ENCODE measurements at places on chromosomes 16 and 17. TPM values are rescaled to one million over a fixed set of nuclear protein-coding genes. Genes with fewer than 3 reads are reported as not detected.

DNA sequence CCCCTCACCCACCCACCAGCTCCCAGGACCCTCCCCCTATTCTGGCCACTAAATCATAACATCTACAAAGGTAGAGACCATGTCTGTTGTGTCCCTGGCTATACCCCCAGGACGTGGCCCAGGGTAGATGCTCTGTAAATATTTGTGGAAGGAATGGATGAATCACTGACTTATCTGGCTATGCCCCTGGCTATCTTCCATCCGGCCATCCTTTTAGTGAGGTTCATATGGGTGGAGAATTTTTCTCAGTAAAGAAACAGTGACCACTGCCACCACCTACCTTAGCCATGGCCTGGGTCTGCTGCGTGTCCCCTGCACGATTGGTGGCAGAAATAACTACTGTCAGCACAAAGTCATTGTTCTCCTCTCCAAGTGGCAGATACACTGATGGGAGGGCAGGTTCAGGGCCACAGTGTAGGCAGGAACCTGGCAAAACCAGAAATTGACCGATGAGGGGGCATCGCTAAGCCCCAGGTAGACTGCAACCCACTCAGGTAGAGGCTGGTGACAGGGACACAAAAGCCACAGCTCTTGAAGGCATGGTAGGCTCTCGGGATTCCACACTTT lies 63.1 kb upstream of the BCO1 start:
- no peak for DNase-seq

FBXW10B gene
- total RNA-seq, result not detected

GRCh38 chr16:72743011-72743761 lies 304.7 kb downstream of the ZFHX3 start:
- DNase-seq, result no peak

- no peak for DNase-seq
These were observed 410.9 kb downstream of the SOX9 start for GRCh38 chr17:72531729-72532128.

- DNase-seq, result peak; percentile 94
These were observed 30.2 kb downstream of the XPO6 start for GRCh38 chr16:28181515-28181914.

- DNase-seq, result no peak
These were observed 224.9 kb downstream of the PRKCA start for GRCh38 chr17:66527335-66527734.

- DNase-seq, result no peak
These were observed 11.5 kb downstream of the KCNJ12 start for GRCh38 chr17:21387616-21388015.

DNA sequence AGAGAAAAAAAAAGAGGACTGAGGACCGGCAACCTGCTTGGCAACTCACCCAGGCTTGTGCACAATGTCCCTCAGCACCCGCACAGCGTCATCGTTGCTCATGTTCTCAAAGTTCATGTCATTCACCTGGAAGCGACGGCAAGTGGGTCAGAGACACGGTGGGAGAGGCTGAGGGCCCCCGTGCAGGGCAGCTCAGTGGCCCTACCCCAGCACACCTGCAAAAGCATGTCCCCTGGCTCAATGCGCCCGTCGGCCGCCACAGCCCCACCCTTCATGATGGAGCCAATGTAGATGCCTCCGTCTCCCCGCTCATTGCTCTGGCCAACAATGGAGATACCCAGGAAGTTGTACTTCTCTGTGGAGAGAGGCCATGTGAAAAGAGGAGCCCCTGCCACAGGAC lies 5.4 kb downstream of the DVL2 start:
- no peak for DNase-seq

DNA sequence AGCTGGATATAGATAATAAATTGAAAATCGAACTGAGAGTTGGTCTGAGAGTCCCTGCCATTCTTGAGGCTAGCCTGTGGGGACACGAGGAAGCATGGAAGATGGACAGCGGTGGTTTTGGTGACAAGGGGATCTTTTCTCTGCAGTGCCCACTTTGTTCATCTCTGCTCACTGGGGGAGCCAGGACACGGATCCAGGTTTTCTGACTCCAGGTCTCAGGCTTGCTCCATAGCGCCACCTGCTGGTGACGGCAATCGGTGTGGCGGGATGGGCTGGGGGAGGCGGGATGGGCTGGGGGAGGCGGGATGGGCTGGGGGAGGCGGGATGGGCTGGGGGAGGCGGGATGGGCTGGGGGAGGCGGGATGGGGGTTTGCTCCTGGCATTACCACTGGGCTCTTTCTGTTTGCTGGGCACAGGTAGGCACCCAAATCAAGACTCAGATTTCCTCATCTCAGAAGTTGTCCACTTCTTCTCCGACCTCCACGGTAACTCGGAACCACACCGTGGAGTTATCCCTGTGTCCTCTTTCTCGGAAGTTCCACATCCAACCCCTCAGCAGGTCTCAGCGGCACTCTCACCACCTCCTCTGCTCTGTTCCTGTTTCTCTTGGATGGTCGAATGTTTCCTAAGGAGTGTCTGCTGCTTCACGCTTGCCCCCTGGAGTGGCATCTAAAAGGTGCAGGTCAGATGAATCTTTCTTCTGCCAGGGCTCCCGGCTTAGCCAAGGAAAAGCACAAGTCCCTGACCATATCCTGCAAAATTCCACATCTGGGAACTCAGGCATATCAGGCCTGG lies 142.4 kb downstream of the CYLD start:
- DNase-seq, result no peak

- DNase-seq, result no peak
These were observed 27.2 kb upstream of the ITGAX start for GRCh38 chr16:31327646-31328225.

GRCh38 chr16:57167953-57168352 lies 17.9 kb downstream of the PSME3IP1 start:
- DNase-seq, result no peak

- DNase-seq, result no peak
These were observed 16.7 kb upstream of the BAIAP2 start for GRCh38 chr17:81018044-81018802.

GRCh38 chr17:29807520-29808361 lies 122.3 kb downstream of the SSH2 start:
- DNase-seq, result peak; percentile 38

GRCh38 chr16:58306327-58306726 lies 11.5 kb upstream of the PRSS54 start:
- DNase-seq, result no peak

- no peak for DNase-seq
These were observed 103.4 kb upstream of the TOX3 start for GRCh38 chr16:52650318-52650717.

ACSF3 gene
- total RNA-seq, result 16.5 TPM

DNA sequence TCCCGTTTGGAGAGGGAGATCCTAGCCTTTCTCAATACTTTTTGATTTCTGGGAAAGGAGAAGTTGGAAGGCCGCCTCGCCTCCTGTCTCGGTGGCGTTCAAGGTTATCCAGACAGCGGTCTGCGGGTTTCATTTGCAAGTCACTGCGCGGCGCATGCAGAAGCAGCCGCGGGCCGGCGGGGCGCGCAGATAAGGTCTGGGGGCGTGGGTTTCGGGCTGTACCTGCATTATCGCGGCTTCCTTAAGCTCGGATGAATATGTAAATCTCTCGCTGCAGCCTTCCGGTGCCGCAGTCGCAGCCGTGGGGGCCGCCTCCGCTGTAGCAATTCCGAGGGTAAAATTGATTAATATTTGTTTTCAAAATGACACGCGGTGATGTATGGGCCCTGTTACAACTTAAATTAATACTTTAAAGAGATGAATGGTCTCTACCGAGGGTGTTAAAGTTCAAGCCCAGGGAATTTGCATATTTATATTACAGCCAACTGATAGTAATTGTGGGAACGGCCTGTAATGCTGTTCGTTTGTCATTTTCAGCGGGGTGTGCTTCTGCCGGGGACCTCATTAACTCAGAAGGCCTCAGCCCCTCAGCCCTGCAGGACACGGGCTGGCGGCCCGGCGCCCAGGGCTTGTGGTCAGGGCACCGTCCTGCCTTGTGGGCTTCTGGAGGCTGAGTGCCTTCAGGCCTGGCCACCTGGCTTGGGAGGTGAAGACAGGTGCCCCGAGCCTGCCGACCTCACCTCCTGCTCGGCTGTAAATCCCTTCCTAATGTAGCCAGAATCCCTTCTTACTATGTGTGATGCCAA lies 99.4 kb downstream of the CYLD start:
- no peak for DNase-seq

- no peak for DNase-seq
These were observed 28.9 kb downstream of the CMIP start for GRCh38 chr16:81473558-81473957.

RNF157 gene
- total RNA-seq, result 10.0 TPM

GRCh38 chr17:65388911-65389310 lies 172.5 kb downstream of the AXIN2 start:
- no peak for DNase-seq

DNA sequence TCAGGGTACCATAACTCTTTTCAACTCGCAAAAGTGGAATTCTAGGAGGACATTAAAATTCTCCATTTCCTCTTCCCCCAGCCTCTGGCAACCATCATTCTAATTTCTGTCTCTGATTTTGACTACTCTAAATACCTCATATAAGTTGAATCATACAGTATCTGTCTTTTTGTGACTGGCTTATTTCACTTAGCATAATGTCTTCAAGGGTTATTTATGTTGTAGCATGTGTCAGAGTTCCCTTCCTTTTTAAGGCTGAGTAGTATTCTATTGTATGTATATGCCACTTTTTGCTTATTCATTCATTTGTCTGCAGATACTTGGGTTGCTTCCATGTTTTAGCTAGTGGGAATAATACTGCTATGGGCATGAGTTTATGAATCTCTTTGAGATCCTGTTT lies 12.0 kb downstream of the RNF135 start:
- no peak for DNase-seq

HEATR9 gene
- not detected for total RNA-seq

DNA sequence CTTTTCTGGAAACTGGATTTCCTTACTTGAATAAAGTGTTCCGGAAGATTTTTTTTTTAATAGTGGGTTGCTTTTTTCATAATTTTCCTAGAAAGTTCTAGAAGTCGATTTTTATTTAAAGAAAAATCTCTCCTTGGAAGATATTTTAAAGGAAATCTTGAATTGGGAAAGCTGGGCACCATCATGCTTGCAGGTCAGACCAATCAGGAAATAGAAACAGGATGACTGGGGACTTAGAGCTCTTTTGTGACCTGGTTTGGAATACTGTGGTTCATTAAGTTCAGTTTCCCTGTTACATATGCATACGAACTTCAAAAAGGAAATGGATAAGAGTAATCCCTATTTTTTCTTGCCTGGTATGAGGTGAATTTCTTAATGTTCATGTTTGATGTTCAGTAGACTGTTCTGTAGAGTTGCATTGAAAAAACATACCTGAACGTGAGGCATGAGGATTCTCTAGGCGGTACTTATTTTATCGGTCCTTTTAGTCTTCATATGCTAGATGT lies 1.2 kb downstream of the NFATC3 start:
- DNase-seq, result no peak

GRCh38 chr16:66480265-66481080 lies 53.4 kb downstream of the BEAN1 start:
- no peak for DNase-seq

DNA sequence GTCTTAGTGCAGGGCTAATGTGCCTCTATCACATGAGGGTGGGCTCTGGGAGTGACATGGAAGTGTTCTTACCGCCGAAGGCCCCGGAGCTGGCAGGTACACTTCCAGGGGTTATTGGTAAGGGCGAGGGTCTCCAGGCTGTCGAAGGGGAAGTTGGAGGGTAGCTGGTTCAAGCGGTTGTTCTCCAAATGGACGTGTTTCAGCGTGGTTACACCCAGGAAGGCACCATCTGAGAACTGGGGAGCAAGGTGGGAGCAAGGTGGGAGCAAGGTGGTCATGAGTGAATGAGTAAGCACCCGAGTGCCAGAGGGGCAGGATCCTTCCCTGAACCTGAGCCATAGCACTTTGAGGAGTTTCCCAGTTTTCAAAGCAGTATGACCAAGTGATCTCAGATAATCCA lies 3.0 kb downstream of the CHAD start:
- DNase-seq, result no peak

KRTAP16-1 gene
- not detected for total RNA-seq

DNA sequence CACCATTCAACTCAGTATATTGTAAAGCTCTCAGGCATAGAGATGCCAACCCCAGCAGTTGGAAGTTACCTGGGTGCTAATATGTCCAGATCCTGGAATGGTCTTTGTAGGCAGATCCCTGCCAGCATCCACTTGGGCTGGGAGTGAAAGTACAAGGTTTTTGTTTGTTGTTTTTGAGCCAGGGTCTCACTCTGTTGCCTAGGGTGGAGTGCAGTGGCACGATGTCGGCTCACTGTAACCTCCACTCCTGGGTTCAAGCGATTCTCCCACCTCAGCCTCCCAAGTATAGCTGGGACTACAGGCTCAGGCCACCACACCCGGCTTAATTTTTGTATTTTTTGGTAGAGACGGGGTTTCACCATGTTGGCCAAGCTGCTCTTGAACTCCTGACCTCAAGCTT lies 177.6 kb downstream of the IRF8 start:
- DNase-seq, result no peak

CHRNB1 gene
- total RNA-seq, result 21.3 TPM

DNA sequence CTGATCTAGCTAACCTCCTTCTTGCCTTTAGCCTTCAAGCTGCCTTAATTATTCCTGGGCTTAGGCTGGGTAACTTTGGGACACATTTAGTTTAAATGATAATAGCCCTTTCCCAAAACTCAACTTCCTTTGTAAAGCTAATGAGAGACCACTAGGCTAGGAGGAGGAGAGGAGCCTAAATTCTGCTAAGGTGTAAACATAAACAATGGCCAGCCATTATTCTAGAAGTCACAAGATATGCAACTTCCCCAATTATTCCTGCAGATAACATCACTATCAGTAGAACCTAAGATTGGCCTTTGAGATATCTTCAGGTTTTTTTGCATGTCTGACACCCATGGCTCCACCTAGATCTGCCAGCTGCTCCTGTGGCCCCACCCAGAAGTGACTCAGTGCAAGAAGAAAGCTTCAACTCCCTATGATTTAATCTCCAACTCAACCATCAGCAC lies 131.2 kb upstream of the FAM20A start:
- no peak for DNase-seq

ERI2 gene
- total RNA-seq, result 22.5 TPM

DNA sequence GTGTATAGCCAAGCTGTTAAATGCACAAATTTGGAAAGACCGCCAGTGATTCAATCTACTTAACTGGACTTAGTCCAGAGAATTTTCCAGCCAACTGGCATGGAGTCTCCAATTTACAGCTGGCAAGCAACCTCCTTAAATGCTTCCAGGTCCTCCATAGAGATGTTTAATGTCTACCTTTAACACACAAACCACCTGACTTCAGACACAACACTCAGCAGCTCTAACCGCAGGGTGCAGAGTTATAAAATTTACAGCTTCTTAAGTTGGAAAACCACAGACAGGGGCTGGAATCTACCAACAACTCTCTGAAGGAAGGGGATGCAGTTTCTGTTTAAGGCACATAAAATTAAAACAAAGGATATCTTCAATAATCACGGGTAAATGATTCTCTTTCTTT lies 106.9 kb downstream of the SYCE1L start:
- no peak for DNase-seq

GRCh38 chr17:41974658-41975057 lies 8.1 kb downstream of the CNP start:
- no peak for DNase-seq

- no peak for DNase-seq
These were observed 15.1 kb downstream of the CDH11 start for GRCh38 chr16:65106757-65107156.
